ENCODE measurements at places on chromosomes 12 and 14.

- DNase-seq, result no peak
Measured at GRCh38 chr14:89004166-89004565, 179.7 kb downstream of the TTC8 start.

DNA sequence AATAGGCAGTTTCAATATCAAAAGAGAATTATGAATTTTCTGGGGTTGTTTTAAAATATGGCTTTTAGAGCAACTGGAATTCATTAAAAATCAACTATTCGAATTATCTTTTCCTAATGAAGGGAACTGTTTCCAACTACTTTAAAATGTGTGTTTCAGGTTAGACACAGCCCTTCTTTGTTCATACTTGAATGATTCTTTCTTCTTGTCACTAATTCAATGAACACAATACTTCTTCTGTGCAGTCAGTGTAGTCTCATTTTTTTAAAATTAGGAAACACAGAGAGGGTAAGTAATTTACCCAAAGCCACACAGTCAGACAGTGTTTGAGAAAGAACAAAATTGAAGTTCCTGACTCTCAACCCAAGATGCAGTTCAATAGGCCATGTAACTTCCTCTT lies 414.0 kb downstream of the CCDC91 start:
- no peak for DNase-seq

DNA sequence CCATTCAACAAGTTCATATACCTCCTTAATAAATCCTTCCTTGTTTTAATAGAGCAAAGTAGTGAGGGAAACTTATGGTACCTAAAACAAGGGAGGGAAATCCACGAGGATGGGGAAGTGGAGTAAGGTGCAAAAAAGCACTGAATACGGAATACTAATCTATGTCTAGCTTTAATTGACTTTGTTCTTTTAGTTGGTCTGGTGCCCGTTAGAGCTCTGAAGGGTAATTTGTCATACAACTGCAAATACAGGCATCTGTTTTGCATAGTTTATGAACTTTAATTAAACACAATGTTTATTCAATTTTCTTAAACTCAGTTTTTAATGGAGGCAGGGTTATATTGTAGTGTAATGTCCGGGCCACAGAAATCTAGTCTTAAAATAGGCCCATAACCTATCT lies 67.0 kb downstream of the E2F7 start:
- DNase-seq, result no peak

- no peak for DNase-seq
Measured at GRCh38 chr14:21352587-21352986, 31.2 kb downstream of the SUPT16H start.

- no peak for DNase-seq
Measured at GRCh38 chr14:99520571-99521081, 39.4 kb downstream of the CCNK start.

- DNase-seq, result no peak
Measured at GRCh38 chr12:64582862-64583261, 27.4 kb upstream of the RASSF3 start.

DNA sequence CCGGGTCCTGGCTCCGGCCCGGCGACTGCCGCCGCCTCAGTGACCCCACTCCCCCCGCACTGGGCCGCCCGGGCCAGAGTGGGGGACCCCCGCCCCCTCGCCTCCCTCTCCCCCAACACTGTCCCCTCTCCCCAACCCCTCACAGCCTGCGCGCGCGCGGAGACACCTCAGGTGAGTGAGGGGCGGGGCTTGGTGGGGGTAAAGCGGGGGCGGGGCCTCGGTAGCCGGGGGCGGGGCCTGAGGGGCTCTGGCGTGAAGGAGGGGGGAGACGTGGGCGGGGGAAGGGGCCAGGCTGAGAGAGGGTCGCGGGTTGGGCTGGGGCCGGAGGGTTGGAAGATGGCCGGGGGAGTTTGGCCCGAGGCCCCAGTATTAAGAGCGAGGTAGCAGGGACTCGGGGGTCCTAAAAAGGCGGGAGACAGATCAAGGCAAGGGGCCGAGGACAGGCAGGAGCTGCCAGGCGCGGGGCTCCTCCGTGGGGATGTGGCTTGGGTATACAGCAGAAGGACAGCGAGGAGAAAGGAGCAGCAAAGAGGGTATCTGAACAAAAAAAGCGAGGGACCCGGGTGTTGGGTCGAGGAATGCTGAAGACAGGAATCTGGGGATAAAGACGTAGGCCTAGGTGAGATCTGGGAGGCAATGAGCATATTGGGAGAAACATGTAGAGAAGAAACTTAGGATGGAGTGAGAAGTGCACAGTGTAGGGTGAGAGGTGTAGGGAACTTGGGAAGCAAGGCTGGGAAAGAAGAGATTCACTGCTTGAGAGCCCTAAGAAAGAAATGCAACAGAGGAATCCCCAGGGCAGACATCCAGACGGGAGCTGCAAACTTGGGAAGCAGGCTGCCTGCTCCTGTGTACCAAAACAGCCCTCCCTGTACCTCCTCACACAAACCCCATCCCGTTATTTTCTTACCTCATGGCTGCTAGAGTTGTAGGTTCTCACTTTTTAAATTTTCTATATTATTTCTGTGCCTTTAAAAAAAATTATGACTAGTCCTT lies 10.8 kb downstream of the SUOX start:
- peak; percentile 86 for DNase-seq

- no peak for DNase-seq
Measured at GRCh38 chr12:75974323-75975187, 57.0 kb downstream of the PHLDA1 start.

GRCh38 chr14:65465584-65465983 lies 53.1 kb downstream of the FUT8 start:
- DNase-seq, result no peak

DNA sequence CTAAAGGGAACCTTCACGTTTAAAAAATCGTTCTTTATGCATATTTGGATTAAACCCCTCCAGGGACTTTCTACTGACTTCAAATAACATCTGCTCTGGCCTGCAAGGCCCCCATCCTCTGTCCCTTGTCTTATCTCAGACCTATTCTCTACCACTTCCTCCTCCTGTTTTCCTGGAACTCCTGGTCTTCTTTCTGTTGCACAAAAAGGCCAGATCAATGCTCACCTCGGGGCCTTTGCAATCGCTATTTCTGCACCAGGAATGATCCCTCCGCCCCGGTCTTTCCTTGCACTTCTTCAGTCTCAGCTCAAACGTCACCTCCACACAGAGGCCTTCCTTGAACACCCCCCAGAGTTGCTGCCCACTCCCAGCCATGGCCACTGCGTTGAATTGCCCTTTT lies 57.6 kb upstream of the BEGAIN start:
- DNase-seq, result no peak

GRCh38 chr14:83975435-83975834 lies 1554.5 kb upstream of the FLRT2 start:
- no peak for DNase-seq

DNA sequence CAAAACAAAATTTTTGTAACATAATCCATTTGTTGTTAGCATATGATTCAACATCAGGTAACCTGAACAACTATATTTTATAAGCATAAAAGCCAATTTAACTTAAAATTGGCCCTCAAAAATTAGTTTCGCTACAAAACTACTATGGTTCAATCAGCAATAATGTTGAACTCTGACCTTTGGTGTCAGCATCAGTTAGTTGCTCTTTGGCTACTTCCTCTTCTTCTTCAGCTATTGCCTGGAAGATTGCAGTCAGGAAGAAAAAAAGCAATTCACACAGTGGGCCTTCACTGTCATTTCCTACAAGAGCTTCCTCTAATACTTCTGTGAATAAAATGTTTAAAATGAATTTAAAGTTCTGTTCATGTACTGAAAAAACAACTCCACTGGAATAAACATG lies 78.2 kb upstream of the CFL2 start:
- no peak for DNase-seq

DNA sequence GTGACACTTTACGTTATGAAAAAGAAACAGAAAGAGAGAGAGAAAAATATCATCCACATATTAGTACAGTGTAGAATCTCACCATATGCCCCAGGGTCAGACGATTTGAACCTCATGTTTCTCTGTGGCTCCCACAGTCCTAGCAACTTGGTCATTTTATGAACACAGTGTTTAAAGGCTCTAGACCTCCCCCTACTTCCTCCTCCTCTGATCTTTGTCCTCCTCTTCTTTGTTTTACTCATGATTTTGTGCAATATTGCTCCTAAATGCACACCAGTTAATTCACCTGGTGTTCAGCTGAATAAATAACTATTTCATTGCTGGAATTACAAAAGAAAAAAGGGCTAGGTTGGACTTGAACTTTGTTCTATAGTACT lies 18.2 kb downstream of the GLT1D1 start:
- DNase-seq, result no peak

DNA sequence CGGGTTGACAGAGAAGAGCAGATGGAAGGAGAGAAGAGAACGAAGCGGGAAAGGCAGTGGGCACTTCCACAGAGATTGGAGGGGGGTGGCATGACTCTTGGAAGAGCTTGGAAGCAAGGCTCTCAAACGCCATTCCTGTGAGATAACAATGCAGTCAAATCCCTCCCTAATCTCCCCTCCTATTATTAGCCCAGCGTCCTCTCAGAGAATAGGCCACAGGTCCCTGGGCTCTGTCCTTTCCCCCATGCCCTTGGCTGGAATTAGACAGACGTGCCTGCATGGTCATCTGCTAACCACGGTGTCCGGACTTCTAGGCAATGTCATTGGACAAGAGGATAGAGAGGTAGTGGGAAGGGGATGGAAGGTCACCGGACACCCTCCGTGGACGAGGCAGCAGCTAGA lies 8.0 kb upstream of the MYH7 start:
- DNase-seq, result no peak

- DNase-seq, result no peak
Measured at GRCh38 chr14:24701062-24701461, 67.1 kb upstream of the GZMB start.

DNA sequence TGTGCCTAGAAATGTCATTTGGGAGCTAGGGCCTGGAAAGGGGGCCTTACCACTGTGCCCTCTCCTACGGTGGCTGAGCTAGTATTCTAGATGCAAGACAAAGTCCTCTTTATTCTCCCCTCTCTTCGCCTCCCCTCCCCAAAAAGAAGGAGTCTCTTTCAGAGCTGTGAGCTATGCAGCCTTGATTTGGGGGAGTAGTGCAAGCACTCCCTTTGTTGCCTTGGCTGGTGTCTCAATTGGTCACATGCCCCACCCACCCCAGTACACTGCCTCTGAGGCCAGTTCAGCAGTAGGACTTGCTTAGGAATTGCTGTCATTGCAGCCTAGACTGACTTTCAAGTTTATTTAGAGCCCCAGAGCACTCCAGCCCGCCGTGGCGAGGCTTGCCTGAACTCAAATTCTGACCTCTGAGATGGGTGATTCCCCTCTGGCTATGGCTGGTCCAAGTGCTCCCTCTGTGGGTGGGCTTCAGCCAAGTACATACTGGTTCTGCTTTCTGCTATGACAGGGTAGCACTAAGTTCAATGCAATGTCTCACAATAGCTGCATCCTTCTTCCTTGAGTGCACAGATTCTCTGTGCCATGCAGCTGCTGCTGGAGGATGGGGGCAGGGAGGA lies 37.0 kb upstream of the FBXO33 start:
- DNase-seq, result peak; percentile 30

GRCh38 chr14:77124345-77125280 lies 17.0 kb downstream of the ZDHHC22 start:
- peak; percentile 74 for DNase-seq

- DNase-seq, result no peak
Measured at GRCh38 chr14:66708267-66708666, 200.3 kb downstream of the GPHN start.

DNA sequence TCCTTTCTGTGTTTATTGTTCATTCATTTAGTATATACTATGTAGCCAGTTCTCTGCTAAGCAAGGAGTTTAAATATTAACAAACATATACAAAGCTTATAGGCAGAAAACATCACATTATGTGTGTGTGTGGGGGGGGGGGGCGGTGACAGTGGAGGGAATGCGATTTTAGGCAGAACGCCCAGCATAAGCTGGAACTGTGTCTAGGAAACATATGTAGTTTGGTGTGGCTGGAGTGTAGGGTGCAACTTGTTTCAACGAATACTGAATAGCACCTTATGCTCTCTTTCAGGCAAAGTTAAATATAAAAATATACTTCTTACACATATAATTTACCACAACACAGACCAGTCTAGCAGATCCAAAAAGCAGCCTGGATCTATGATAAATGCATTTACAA lies 980.6 kb downstream of the SLC6A15 start:
- DNase-seq, result no peak

- DNase-seq, result no peak
Measured at GRCh38 chr14:73238941-73239340, 1.6 kb downstream of the PAPLN start.

DNA sequence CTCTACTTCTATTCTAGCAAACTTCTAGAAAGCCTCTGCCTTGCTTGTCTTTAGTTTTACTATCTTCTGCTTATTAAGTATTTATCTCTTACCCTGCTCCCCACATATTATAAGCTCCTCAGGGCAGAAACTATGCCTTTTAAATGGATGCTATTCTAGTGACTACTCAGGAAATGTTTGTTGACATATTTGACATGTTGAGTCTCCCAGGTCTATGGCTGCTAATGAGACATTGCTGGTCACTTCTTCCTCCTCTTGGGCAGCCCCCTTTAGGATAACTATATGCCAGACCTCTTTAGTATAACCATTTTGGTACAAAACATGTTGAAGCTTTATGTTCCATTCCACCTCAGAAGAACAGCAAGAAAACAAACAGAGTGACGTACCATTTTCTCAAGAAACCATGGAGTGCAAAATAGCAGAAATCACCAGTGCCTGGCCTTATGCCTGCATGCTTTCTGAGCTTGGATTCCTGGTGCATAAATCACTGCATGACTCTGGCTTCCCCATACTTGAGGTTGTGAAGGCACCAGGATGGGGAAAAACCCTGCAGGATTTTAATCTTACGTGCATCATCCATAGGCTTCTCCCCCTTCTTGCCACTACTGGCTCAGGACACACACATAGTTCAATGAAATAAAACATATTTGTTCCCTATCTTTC lies 202.6 kb downstream of the TMX1 start:
- no peak for DNase-seq

GRCh38 chr12:6528539-6529235 lies 5.6 kb upstream of the GAPDH start:
- no peak for DNase-seq

- DNase-seq, result no peak
Measured at GRCh38 chr12:124487066-124487833, 80.2 kb downstream of the NCOR2 start.

DNA sequence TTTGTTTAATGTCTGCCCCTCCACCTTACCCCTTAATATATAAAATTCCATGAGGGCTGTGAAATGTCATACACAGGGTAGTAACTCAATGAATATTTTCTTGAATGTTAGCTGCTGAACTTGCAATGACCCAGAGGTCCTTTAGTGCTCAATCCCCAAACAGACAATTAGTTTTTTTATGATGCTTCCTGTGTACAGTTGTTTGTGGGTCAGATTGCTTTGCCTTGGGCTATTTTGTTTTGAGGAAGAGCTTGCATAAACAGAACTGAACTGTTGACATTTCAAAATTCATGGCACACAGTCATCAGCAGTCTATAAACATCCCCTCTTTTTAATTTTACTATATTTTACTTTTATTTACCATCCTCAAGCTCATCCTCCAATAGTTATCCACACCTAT lies 820.5 kb upstream of the SEL1L start:
- no peak for DNase-seq
